ENCODE measurements at places on chromosomes 5 and 9. TPM values are rescaled to one million over a fixed set of nuclear protein-coding genes. Genes with fewer than 3 reads are reported as not detected.

DNA sequence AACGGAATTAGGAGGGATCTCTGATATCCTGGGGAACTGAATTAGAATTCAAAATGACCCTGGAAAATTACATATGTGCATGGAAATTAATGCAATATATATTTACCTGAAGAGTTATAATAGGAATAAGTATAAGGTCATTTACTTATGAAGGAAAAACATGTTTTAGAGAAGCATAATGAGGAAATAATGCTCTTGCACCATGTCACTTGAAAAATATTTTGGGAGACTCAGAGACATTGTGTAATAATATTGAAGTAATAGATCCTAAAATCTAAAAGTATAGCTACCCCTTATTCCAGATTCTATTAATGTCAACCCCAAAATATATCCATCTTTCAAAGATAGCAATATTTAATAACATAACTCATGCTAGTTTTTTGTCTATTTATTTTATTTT lies 28.4 kb downstream of the SPZ1 start:
- no peak for DNase-seq

TAF11L5 gene
- not detected for total RNA-seq

GRCh38 chr9:7613931-7614330 lies 185.6 kb downstream of the DMAC1 start:
- DNase-seq = no peak

GRCh38 chr5:140182803-140183367 lies 7.9 kb downstream of the CYSTM1 start:
- DNase-seq = peak; percentile 64

GRCh38 chr9:65403721-65404120 lies 118.7 kb upstream of the FOXD4L5 start:
- DNase-seq = no peak

CNTFR gene
- 7.7 TPM for total RNA-seq

SLC27A6 gene
- total RNA-seq = 0.41 TPM

GRCh38 chr9:95516221-95516733 lies 494 bp downstream of the PTCH1 start:
- DNase-seq = no peak

- no peak for DNase-seq
These were observed 118.2 kb upstream of the RPS23 start for GRCh38 chr5:82396396-82396795.

DNA sequence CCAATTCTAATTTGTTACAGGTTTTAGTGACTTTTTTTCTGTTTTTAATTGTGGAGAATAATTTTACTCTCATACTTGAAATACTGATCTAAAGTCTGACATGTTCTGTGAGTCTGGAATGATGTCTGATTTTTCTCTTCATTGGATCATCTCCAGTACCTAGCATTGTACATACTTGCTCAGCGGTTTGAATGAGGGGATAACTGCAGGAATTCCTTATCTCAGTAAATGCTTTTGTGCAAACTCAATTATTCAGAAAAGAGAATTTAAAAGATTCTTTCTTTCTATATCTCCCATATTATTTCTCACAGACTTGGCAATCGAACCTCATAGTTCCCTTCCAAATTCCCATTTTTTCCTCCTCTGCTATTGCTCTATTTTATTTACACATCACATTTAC lies 397.9 kb upstream of the SGCD start:
- no peak for DNase-seq

DNA sequence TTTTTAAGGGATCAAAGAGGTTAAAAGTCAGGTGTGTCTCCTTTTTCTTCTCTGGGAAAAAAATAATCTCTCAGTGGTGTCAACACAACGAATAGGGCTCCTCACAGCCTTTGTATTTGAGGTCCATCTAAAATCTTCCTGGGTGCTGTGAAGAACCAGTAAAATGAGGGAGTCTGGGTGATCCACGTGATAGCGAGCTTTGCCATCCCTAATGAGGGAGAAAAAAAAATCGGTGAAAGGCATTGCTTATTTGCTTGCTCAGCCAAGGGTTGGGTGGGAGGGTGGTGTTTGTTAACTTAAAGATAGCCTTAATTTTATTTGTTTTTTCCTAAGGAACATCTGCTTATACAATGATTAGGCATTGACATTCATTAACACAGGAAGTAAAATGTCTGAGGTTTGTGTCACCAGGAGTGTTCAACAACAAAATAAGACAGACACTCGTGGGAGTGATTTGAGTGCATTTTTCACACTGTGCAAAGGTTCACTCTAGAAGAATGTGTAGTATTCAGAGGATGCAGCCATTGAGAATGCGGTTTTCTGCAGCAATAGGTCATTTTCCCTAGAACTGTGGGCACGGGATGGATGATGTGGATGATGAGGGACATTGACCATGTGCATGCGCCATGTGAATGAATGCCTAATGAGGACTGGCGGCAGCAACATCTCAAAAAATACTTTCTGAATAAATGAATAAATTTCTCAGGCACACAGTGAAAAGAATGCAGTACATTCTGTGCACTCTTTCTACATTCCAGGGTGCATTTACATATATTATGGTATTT lies 369.5 kb downstream of the NTRK2 start:
- DNase-seq = no peak

GRCh38 chr9:27451207-27451797 lies 72.8 kb upstream of the IFNK start:
- no peak for DNase-seq

DNA sequence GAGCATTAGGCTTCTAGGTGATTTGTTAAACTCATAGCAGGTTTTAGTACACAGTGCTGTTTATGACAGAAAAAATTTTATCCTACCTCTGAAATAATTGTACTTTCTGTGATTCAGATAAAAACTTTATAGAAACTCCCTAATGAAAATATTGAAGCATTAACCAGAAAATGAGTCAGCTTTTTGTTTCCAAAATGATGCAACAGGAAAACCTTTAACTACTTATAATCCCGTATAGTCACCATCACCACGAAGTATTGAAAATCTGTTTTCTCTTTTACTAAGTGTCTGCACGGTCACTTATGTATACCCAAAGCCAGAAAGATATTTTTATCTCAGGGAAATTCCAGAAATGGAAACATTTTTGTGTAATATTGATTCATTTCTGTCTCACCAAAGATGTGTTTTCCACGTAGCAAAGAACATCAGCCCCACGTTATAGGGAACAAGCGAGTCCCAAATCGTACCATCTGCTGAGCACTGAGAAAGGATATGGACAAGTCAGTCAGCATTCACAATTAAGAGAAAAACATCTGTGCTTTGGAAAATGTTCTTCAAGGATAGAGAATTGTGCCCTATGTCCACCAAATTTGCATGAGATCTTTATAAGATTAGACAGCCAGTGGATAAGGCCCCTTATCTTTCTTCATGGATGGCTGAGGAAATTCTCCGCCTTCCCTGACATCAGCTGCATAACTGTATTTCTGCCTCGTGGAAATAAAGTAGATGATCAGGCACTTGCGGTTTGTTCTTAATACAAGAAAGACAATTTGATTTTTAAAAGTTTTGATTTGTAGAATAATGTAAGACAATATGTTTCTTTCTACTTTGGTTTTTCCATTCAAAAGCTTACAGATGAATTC lies 41.9 kb downstream of the TNFAIP8 start:
- DNase-seq = no peak

GRCh38 chr5:61162832-61163567 lies 732 bp upstream of the SMIM15 start:
- DNase-seq = no peak
